NCI-H524 (cell line): ENCODE measurements at places on chromosomes 16 and 17.

DNA sequence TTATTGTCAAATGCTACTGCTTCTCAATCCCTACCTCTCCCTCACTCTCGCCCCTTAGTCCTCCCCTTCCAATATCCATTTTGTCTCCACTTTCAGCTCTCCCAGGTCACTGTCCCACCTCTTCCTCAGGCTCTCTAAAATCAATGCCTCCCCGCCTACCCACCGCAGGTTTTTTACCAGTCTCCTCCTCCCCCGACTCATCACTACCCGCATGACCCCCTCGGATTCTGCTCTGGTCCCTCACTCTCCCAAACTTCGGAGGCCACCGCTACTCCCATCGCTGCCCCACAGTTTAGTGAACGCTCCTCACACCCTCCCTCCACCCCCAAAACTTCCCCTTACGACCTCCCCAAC lies 513 bp downstream of the CRLF3 start:
- DNase-seq: peak; percentile 74

DNA sequence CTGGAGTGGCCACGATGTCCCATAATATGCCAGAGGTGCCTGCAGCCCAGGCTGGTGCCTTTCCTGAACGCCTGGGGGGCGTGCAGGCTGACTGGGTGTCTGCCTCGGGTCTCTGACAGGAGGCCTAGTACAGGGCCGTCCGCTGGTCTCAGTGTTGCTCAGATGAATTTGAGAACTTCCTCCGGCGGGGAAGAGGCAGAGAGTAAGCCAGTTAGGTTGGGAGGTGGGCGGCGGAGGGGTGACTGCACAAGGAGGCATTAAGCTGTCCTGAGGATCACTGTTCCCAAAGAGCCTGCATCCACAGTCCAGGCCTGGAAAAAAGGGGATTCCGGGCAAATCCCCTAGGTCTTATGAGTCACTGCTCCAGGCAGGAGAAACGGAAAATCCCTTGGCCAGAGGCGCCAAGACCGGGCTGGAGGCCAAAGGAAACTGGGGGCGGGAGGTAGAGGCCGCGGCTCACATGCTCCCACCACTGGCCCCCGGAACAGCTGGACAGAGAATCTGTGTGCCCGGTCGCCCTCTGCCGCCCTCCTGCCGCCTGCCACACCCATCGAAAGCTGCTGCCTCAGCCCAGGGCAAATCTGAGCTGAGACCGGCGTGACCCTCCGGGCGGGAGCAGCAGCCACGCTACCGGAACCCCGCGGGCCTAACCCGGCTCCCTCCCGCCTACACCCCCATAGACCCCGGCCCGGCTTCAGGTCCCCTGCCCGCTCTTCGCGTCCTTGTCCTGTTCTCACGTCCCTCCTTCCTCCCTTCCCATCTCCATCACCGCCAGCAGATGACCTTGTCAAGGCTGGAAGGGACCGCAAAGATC lies 1.2 kb downstream of the TRIM47 start:
- no peak for DNase-seq

- DNase-seq: no peak
Measured at GRCh38 chr17:3887804-3888203, 5.0 kb downstream of the CAMKK1 start.

- no peak for DNase-seq
Measured at GRCh38 chr17:70127221-70127873, 42.0 kb upstream of the KCNJ2 start.

DNA sequence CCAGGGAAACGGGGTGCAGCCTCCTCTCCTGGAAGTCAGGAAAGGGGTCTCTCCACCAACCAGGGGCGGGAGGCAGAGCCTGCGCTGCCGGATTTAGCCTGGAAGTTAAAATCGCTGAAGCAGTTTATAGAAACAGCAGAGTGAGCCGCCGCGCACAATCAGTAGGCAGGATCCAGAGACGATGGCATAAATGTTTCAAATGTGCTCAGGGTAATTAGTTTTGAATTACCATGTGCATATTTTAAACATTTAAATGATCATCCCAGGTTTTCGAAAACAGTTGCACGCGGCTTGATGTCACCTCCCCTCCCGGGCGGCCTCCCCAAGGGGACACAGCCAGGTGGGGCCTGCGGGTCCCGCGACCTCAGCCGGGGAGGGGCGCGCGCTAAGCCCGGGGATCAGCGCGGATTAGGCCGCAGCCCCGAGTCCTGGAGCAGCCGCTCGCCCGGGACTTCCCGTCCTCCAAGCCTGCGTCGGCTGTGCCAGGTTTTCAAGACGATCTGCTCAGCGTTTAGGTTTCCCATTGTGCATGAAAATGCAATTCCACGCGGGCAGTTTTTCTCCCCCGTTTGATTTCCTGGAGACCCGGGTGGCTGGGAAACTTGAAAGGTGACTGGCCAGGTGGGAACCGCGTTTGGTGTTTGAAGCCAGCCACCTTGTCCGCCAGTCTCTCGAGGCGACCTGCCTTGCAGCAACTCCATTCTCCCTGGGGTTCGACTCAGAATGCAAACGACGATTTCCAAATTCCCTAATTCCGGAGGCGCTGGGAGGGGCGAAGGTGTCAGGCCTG lies 78.3 kb downstream of the RPA1 start:
- peak; percentile 40 for DNase-seq
